ENCODE measurements at places on chromosomes 2 and 18. TPM values are rescaled to one million over a fixed set of nuclear protein-coding genes. Genes with fewer than 3 reads are reported as not detected.

The TMEFF2 gene
- 3.0 TPM for total RNA-seq

The SLC25A12 gene
- total RNA-seq: 16.5 TPM

The ADD2 gene
- total RNA-seq: 0.37 TPM

The MROH2A gene
- total RNA-seq: under 0.01 TPM

The FSHR gene
- total RNA-seq: not detected

The ANXA4 gene
- total RNA-seq: 87.0 TPM

The TMEM163 gene
- not detected for total RNA-seq

The DNAJC5G gene
- not detected for total RNA-seq

The DAPL1 gene
- not detected for total RNA-seq

The FEV gene
- total RNA-seq: not detected

The TNFAIP6 gene
- 104 TPM for total RNA-seq

The SIX3 gene
- not detected for total RNA-seq

The MTIF2 gene
- 54.8 TPM for total RNA-seq

The UGT1A1 gene
- not detected for total RNA-seq

The BOLL gene
- not detected for total RNA-seq

The CAPG gene
- 121 TPM for total RNA-seq

The TMEM18 gene
- total RNA-seq: 13.4 TPM

The KCMF1 gene
- total RNA-seq: 77.2 TPM

The FAP gene
- total RNA-seq: 148 TPM

The ACKR3 gene
- total RNA-seq: 44.9 TPM

The NT5DC4 gene
- total RNA-seq: not detected

The POTEE gene
- not detected for total RNA-seq

The DAW1 gene
- total RNA-seq: 0.55 TPM

The FMNL2 gene
- total RNA-seq: 20.8 TPM

The NTSR2 gene
- total RNA-seq: not detected

The THAP4 gene
- total RNA-seq: 43.8 TPM

The TTC31 gene
- 7.0 TPM for total RNA-seq

The GAREM1 gene
- 4.1 TPM for total RNA-seq

The ASIC4 gene
- 0.37 TPM for total RNA-seq

The NGEF gene
- total RNA-seq: 0.74 TPM

The PCGF1 gene
- 19.9 TPM for total RNA-seq
